ENCODE measurements at places on chromosomes 4 and X.

GRCh38 chrX:100274916-100275315 is 135.2 kb downstream of the PCDH19 start:
- DNase-seq, result no peak

DNA sequence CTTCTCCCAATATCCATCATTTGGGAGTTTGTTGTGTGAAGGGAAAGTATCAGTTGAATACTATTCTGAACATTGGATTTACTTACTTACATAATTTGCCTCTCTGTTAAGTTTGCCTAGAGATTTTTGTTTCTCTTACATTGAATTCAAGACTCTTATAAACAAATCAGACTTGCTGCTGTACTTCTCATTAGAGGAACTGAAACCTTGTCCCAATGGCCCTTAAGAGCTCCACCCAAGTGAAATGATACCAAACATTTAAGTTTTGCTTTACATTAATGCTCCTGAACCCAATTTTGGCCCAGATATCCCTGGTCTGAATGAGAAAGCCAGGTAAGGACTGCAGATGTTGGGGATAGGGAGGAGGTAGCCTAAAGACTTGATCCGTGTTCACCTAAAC is 32.0 kb downstream of the HAND2 start:
- no peak for DNase-seq

- no peak for DNase-seq
These were observed 195.0 kb upstream of the S100G start for GRCh38 chrX:16454926-16455325.

DNA sequence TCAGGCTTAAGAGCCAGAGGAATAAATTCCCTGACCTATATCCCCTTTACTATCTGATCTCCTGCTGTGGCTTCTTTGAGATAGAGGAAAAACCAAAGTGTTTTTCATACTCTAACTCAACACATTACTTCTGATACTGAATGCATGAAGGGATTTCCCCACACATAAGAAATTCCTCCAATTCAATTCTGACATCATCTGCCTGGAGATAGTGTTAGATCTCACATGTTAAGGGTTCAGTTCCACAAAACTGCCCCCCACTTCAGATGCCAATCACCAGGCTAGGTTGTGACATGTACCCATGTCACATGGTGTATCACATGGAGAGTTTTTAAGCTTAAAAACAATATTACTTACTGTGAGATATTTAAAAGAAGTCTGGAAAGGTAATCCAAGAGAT is 46.8 kb downstream of the GSTCD start:
- DNase-seq, result no peak

DNA sequence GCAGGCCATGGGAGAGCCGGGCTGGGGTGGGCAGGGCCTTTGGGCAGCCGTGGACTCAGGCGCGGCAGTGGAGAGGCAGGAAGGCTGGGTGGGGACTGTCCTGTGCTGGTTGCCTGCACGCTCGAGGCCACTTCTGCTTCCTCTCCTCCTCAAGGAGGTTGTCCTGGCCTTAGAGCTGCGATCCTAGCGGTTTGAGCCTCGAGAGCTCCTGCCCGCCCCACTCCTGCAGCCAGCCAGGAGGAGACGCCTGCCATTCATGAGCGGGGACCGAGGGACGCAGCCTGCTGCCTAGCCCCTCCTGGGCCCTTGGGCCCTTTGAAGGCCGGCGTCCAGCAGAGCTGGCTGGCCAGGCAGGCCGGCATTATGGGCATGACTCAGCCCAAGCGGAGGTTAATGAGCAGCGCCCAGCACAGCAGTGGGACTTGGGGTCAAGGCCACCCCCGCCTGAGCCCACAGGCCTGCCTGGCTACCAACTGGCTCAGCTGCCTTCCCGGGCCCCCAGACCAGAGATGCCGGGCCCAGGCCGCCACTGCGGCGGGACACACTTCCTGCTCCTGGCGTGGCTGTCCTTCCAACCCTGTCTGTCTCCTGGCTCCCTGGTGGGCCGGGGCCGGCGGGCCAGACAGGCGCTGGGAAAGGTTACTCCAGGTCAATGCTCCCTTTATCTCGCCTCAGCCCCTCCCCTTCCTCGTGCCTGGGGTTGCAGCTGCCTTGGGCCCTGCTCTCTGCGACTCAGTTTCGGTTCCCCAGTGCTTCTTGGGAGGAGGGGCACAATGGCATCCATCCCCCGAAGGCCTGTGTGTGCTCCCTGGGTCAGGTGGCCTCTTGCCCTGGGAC is 1.8 kb downstream of the ABCD1 start:
- no peak for DNase-seq

GRCh38 chr4:7007944-7008343 is 35.2 kb upstream of the TADA2B start:
- DNase-seq, result no peak

DNA sequence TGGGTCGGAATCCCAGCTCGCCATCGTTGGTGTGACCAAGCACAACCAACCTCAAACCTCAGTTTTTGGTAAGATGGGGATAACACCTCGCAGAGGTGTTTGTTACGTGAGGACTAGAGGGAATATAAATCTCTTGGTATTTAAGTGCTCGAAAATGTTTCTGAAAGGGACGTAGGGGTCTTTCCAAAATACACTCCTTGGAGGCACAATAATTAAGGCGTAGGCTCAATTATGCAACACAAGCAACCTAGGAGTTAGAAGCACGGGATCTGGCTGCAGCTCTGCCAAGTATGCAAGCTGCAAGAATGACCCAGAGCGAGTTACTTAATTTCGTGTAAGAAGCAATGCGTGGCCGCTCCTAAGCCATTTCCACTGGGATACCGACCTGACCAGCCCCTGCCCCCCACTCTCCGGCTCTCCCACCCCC is 552 bp downstream of the ADH5 start:
- DNase-seq, result no peak

DNA sequence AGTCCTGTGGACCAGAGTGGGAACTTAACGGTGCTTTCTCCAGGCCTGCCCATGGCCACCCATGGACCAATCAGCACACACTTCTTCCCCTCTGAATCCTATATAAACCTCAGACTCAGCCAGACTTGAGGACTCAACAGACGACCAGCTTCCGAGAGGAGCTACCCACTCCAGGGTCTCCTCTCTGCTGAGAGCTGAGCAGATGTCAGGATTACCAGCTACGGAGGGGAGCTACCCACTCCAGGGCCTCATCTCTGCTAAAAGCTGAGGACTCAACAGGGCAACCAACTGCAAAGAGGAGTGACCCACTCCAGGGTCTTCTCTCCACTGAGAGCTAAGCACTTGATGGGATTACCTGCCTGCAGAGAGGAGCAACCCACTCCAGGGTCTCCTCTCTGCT is 80.0 kb upstream of the DDX60 start:
- DNase-seq, result no peak

GRCh38 chrX:125089761-125090445 is 229.8 kb upstream of the TEX13C start:
- no peak for DNase-seq

- no peak for DNase-seq
These were observed 605.2 kb upstream of the EPHA5 start for GRCh38 chr4:66275411-66276038.

DNA sequence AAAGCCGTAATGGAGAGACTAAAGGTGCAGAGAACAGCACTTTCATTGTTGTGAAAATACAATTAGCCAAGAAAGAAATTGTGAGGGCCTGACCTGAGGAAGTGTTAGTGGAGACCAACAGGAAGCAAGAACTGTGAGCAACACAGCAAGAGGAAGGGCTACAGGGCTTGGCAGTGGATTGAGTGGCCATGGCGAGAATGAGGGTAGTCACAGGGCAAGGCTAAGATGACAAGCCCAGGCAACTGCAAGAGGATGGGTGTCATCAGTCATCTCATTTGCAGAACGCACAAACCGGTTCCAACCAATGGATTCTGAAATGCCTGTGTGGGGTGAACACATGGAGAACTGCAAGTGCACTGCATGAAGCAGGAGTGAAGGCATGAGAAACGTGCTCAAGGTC is 3.6 kb downstream of the SLC10A6 start:
- DNase-seq, result no peak

- DNase-seq, result no peak
These were observed 62.2 kb upstream of the GPM6A start for GRCh38 chr4:175874306-175874705.

- DNase-seq, result no peak
These were observed 94.8 kb downstream of the MBNL3 start for GRCh38 chrX:132393992-132394391.

DNA sequence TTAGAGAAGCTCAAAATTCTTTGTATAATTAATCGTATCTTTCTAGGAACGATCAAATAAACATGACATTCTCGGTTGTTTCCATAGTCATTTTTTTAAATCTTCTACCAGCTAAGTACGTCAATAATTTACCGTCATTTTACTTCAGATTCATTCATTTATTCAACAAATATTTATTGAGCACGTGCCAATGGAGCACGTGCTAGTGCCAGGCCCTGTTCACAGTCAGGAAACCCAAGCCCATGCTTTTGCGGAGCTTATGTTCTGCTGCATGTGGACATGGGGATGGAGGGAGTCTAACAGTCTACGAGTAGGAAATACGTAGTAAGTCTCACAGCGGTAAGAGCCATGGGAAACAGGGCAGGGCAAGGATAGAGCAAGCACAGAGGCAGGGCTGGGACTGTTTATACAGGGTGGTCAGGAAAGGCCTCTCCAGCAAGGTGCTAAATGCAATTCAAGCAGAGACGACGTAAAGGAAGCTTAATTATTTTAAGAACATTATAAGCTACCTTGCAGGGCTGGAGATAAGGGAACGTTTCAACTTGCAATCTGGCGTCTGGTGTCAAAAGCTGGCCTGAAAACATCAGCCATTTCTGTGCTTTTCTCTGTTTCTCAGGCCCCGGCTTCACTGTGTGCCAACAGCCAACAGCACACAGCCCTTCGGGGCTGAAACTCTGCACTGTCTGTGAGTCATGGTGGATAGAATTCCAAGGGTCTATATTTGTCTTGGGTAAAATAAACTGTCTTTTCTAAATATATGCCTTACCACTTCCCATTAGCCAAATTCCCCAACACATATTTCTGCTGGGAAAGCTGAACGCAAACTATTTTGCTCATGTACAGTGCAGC is 517.1 kb upstream of the ZFP42 start:
- no peak for DNase-seq

DNA sequence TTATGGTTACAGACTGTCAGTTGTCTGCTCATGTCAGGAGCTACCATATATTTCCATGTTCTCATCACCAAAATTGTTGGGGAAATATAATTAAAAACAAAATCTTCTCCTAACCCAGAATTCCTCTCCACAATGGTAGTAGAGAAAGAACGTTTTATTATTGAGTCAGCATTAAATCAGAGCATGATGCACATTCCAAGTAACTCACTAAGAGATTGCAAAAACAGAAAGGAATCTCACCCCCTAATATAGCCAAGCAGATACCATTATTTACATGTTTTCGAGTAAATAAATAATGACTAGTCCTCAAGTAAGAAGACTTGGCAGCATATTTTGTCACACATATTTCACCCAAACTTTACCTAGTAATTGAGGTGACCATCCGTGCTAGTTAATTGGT is 36.2 kb upstream of the ARHGEF6 start:
- no peak for DNase-seq

- no peak for DNase-seq
These were observed 6.1 kb upstream of the CYSLTR1 start for GRCh38 chrX:78333521-78333920.

- DNase-seq, result no peak
These were observed 147.8 kb upstream of the MED14 start for GRCh38 chrX:40883021-40883619.

- DNase-seq, result no peak
These were observed 127.4 kb upstream of the RPL34 start for GRCh38 chr4:108492816-108493595.

- DNase-seq, result no peak
These were observed 77.9 kb downstream of the PSAPL1 start for GRCh38 chr4:7356667-7357310.

DNA sequence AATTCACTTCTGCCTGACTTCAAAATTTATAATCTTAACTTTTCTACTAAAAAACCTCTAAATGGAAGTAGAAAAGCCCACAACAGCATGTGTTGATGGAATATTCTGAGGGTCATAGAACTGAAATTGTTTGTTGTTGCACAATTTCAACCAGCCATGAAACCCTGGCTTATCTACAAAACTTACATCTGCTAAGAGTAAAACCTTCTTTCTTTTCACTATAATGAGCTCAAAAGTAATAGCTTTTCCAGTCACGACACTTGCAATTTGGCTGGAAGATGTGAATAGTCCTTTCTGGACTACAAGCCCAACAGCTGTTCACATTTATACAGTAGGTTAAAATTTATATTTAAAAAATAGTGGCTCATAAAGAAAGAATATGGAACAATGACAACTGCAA is 250.0 kb downstream of the GPAT3 start:
- DNase-seq, result no peak

DNA sequence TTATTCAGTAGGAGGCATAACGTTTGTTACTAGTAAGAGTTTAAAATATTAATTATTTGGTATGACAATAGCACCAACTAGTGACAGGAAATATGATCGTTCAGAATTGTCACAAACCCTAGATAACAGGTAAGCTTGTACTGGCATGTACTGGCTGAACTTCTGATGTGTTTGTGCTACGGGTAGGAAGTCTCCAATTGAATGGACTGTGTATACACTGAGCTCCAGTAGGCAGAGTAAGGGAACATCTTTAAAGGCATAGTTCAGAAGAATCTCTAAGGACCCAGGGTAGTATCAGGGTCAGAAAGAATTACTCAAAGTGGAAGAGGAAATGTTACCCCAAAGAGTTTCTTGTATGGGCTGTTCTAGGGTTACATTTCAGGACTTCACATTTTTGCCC is 230.4 kb downstream of the EDA2R start:
- no peak for DNase-seq

DNA sequence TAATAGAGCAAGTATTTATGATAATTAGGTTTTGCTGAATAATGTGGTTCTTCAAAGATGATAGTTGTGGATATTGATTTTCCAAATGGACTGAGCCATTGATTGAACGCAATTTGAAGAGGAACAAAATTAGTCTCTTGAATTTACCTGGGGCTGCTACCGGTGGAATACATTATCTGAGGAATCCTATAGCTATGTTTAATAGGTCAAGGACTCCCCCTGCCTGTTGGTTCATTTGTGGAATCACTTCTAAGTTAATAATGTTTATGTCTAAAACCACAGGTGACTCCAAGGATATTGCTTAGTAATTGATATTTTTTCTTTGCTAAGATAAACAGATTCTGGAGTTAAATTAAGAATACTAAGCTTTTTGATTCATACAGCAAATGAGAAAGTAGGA is 576.0 kb upstream of the PABPC4L start:
- DNase-seq, result no peak

DNA sequence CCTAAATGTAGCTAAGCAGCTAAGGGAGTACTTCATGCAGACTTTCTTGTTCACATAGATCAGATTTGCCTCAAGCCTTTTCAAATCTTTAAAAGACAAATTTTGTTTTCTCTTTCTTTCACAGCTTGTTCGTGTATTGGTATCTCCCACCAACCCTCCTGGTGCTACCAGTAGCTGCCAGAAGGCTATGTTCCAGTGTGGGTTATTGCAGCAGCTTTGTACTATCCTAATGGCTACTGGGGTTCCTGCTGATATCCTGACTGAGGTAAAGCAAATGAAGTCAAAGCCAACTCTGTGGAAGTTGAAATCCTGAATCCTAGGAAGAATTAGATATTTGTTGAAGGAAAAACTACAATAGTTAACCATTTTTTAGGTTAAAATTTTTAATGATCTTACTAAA is 62.6 kb downstream of the USO1 start:
- no peak for DNase-seq

- no peak for DNase-seq
These were observed 26.4 kb downstream of the PPP1R2C start for GRCh38 chrX:42751573-42751972.

- DNase-seq, result no peak
These were observed 40.4 kb upstream of the AFAP1 start for GRCh38 chr4:7980036-7980435.

Data from stimulated activated CD4-positive, alpha-beta T cell treated with anti-CD3 and anti-CD28 coated beads, Interleukin-1b, Interleukin-23, amount 100 ng/mL, for 1 hour (primary cell).